ENCODE measurements at places on chromosomes 1 and 21.

DNA sequence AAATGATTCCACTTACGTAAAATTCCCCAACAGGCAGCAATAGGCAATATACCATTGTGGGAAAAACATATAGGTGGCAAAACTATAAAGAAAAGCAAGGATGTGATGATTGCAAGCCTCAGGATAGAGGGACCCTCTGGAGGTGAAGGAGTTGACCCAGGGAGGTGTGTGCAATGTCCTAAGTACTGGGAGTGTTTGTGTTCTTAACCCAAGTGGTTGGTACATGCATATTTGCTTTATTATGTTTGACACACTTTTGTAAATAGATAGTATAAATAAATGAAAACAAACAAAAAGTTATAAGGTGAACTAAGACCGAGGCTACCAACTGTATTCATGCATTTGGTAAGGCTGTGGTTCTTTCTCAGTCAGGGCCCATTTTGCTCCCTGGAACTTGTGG, 7.5 kb downstream of the MX1 start:
- H3K36me3 ChIP-seq = no peaks in the 10 kb centered on the region
- H3K27me3 ChIP-seq = no peaks in the 10 kb centered on the region
- DNase-seq = no peak
- H3K27ac ChIP-seq = no peak overlapping the region

DNA sequence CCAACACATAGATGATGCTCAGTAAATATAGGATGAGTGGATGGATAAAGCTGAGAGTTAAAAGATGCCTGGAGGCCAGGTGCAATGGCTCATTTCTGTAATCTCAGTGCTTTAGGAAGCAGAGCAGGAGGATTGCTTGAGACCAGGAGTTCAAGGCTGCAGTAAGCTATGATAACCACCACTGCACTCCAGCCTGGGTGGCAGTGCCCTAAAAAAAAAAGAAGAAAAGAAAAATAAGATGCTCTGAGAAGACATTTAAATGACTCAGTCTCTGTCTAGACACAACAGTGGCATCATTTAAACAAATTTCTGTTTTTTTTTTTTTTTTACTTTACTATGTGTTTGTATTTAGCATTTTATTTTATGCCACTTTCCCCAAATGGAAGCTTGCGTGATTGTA, 25.3 kb upstream of the IL19 start:
- no peak overlapping the region for H3K4me3 ChIP-seq
- peaks cover 14% of the 10 kb centered on the region for H3K27me3 ChIP-seq
- H3K4me1 ChIP-seq = no peaks in the 10 kb centered on the region
- no peak overlapping the region for H3K27ac ChIP-seq
- H3K36me3 ChIP-seq = no peaks in the 10 kb centered on the region

DNA sequence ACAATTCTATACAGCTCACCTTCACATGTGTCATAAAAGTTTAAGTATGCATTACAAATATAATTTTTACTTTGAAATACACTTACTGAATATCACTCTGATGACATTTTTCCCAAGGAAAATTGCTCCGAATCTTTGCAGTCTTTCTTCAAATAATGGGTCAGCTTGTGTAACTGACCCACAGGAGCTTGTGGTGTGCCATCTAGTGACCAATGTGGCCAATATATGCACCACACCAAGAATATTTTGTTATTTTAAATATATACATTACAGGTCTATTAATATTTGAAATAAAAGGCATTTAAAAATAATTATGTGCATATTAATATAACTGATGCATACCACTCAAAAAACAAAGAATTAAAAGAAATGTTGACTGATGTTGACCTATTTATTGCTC, 271.4 kb downstream of the TBX15 start:
- H3K4me3 ChIP-seq = no peak overlapping the region
- H3K27ac ChIP-seq = no peak overlapping the region
- DNase-seq = peak; percentile 1
- no peaks in the 10 kb centered on the region for H3K4me1 ChIP-seq
- no peaks in the 10 kb centered on the region for H3K36me3 ChIP-seq
- H3K27me3 ChIP-seq = no peaks in the 10 kb centered on the region

DNA sequence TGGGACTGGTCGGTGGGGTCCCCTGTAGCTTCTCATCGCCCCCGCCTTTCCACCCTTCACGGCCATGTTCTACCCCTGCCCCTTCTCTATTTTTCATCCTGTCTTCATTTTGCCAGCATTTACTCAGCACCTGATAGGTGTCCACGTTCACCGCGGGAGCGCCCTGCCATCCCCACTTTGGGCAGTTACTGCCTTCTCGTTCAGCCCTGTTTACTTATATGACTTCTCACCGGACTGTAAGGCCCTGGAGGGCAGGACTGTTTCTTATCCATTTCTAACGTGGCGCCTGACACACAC, 380 bp downstream of the MFN2 start:
- peak overlapping the region; percentile 98 for H3K4me3 ChIP-seq
- peaks cover 62% of the 10 kb centered on the region for H3K4me1 ChIP-seq
- peak overlapping the region; percentile 81 for H3K27ac ChIP-seq

DNA sequence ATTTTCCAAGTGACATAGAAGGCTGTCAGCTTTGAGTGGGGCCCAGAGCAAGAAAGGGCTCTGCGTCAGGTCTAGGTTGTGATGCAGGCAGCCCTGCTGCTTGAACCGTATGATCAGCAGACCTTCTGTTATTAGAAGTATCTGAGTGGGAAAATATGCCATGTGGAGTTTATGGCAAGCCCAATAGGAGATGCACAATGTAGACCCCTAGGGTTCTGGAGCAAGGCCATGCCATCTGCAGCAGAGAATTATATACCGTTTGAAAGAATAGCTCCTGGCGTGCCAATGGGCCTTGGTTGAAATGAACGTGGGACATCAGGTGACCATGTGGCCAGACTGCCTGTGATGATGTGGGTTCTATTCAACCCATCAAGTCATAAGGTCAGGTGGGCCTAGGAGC, 44.1 kb upstream of the ZBTB18 start:
- no peak overlapping the region for H3K4me3 ChIP-seq
- no peak overlapping the region for H3K27ac ChIP-seq
- no peak for DNase-seq
- no peaks in the 10 kb centered on the region for H3K4me1 ChIP-seq

- no peaks in the 10 kb centered on the region for H3K36me3 ChIP-seq
- H3K4me1 ChIP-seq = no peaks in the 10 kb centered on the region
- DNase-seq = no peak
- no peak overlapping the region for H3K27ac ChIP-seq
Measured at GRCh38 chr1:68168545-68169171, 63.7 kb downstream of the WLS start.

GRCh38 chr1:204842892-204843291, 27.8 kb upstream of the NFASC start:
- H3K27me3 ChIP-seq = peaks cover 8% of the 10 kb centered on the region
- no peaks in the 10 kb centered on the region for H3K4me1 ChIP-seq
- H3K36me3 ChIP-seq = no peaks in the 10 kb centered on the region
- DNase-seq = no peak
- H3K4me3 ChIP-seq = no peak overlapping the region

GRCh38 chr1:160806109-160806665, 10.2 kb downstream of the LY9 start:
- no peak overlapping the region for H3K4me3 ChIP-seq
- no peak overlapping the region for H3K27ac ChIP-seq
- no peaks in the 10 kb centered on the region for H3K36me3 ChIP-seq
- no peaks in the 10 kb centered on the region for H3K4me1 ChIP-seq
- no peak for DNase-seq

- no peak overlapping the region for H3K27ac ChIP-seq
- no peak for DNase-seq
- H3K27me3 ChIP-seq = no peaks in the 10 kb centered on the region
- no peak overlapping the region for H3K4me3 ChIP-seq
Measured at GRCh38 chr1:63624911-63625310, 31.7 kb downstream of the PGM1 start.

- no peak overlapping the region for H3K4me3 ChIP-seq
- DNase-seq = peak; percentile 97
- H3K27ac ChIP-seq = peak overlapping the region; percentile 87
- H3K36me3 ChIP-seq = no peaks in the 10 kb centered on the region
- peaks cover 79% of the 10 kb centered on the region for H3K4me1 ChIP-seq
Measured at GRCh38 chr1:8211883-8212579, 105.9 kb upstream of the SLC45A1 start.

DNA sequence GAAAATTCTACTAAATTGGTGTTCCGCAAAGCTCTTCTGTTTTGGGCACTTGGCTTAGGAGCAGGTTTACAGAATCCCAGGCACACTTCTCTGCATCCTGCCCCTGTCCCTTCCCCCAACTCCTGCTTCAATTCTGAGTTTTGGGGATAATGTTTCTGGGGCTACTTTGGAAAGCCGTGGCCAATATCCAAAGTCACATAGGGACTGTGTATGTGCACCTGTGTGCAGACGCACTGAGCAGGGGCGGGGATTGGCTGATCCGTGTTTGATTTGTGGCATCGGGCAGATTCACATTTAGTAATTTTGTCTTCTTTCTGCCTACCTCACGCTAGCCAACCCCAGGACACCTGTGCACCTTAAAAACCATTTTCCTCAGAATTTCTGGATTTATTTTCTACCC, 491.9 kb downstream of the SIPA1L2 start:
- no peaks in the 10 kb centered on the region for H3K27me3 ChIP-seq
- H3K36me3 ChIP-seq = no peaks in the 10 kb centered on the region
- H3K4me3 ChIP-seq = no peak overlapping the region
- H3K27ac ChIP-seq = no peak overlapping the region
- DNase-seq = no peak

GRCh38 chr21:43654806-43655489, 4.3 kb downstream of the HSF2BP start:
- H3K36me3 ChIP-seq = no peaks in the 10 kb centered on the region

- no peaks in the 10 kb centered on the region for H3K36me3 ChIP-seq
- H3K4me3 ChIP-seq = no peak overlapping the region
- H3K27me3 ChIP-seq = no peaks in the 10 kb centered on the region
- no peak for DNase-seq
- peaks cover 14% of the 10 kb centered on the region for H3K4me1 ChIP-seq
- H3K27ac ChIP-seq = no peak overlapping the region
Measured at GRCh38 chr1:119600561-119600960, 47.5 kb downstream of the ZNF697 start.

- DNase-seq = no peak
- H3K4me3 ChIP-seq = no peak overlapping the region
- H3K4me1 ChIP-seq = peaks cover 8% of the 10 kb centered on the region
Measured at GRCh38 chr1:215376544-215377264, 190.4 kb upstream of the KCTD3 start.

DNA sequence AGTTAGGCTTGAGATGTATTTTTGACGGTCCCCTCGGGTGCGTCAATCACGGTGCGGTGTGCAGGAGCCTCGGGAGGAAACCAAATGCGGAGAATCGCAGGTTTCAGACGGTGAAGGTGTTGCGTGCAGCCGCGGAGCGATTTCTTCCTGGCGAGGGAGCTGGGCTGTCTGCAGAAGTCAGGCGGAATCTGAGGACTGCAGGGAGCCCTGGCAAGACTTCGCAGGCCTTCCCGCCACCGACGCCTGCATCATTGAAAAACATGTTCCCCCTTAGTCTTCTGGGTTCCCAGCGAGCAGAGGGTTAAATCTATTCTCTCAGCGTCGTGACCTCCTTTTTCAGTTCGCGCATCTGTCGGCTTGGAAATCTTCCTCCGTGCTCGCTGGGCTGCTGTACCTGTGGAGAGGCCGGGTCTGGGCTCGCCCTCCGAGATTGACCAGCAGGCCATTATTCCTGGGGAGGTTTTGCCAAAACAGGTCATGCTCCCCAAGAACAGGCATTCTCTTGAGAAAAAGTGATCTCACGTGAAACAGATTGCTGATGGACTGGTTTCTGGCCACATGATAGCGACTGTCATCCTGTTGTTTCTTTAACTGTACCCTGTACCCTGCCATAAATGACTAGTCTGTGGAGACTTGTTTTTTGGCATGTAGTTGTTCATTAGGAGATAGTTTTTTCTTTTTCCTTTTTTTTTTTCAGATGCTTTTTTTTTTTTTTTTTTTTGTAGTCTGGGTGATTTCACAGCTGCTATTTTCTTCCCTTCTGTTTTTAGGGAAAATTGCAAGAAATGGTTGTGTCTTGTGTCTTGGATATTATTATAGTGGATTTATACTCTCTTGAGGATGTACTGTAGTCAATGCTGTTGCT, 894 bp downstream of the EPB41 start:
- peaks cover 43% of the 10 kb centered on the region for H3K4me1 ChIP-seq
- peak; percentile 45 for DNase-seq
- no peaks in the 10 kb centered on the region for H3K36me3 ChIP-seq
- peak overlapping the region; percentile 73 for H3K4me3 ChIP-seq

DNA sequence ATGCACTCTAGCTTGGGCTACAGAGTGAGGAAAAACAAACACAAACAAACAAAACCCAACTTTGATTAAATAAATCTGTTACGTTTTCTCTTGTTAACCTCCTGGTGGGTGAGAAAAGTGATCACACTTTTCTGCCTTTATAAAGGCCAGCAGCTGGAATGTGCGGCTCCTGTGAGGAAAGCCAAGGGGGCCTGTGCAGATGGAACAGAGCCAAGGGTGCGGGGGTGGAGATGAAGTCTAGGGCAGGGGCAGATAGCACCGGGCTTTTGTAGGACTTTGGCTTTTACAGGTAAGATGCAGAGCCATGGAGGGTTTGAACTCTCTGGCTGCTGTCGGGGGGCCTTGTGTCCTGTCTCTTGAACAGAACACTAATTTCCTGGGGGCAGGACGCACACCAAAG, 40.7 kb upstream of the GPR37L1 start:
- peak overlapping the region; percentile 42 for H3K27ac ChIP-seq
- H3K27me3 ChIP-seq = no peaks in the 10 kb centered on the region
- no peaks in the 10 kb centered on the region for H3K36me3 ChIP-seq

GRCh38 chr1:33624261-33624990, 152.0 kb downstream of the ZSCAN20 start:
- H3K36me3 ChIP-seq = no peaks in the 10 kb centered on the region
- no peaks in the 10 kb centered on the region for H3K4me1 ChIP-seq
- no peak overlapping the region for H3K27ac ChIP-seq
- DNase-seq = no peak

- no peaks in the 10 kb centered on the region for H3K27me3 ChIP-seq
- no peak overlapping the region for H3K27ac ChIP-seq
- H3K4me1 ChIP-seq = peaks cover 3% of the 10 kb centered on the region
- no peaks in the 10 kb centered on the region for H3K36me3 ChIP-seq
- no peak for DNase-seq
Measured at GRCh38 chr1:231557898-231558707, 29.6 kb downstream of the TSNAX start.

DNA sequence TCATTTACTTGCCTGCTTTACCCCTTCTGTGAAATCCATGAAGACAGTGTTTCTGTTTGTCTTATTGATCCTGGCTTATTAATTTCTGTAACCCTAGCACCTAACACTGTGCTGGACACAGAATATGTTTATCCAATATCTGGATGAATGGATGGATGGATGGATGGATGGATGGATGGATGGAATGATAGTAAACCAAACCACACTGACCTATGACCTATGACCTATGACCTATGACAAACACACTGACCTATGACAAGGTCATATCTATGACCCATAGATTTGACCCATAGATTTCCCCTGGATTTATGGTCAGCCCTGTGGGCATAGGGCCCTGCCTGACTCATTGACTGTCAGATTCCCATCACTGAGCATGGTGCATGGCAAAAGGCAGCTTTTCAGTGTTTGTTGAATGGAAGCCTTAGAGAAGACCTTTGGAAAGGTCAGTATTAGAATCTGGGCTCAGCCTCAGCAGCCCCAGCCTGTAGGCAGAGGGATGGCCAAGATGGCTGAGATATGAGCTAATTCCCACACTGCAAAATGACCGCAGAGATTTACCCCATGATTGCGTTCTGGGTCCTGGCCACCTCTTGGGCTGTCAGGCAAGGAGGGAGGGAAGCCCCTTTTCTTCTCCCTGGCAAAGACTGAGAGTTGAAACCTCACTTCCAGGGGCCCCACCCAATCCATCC, 24.6 kb downstream of the IGSF21 start:
- H3K27ac ChIP-seq = no peak overlapping the region
- no peak overlapping the region for H3K4me3 ChIP-seq
- DNase-seq = no peak
- no peaks in the 10 kb centered on the region for H3K27me3 ChIP-seq
- H3K36me3 ChIP-seq = no peaks in the 10 kb centered on the region
- peaks cover 32% of the 10 kb centered on the region for H3K4me1 ChIP-seq

Data from HepG2 (cell line).